EH (cell line): ENCODE measurements at places on chromosomes 7 and 10.

DNA sequence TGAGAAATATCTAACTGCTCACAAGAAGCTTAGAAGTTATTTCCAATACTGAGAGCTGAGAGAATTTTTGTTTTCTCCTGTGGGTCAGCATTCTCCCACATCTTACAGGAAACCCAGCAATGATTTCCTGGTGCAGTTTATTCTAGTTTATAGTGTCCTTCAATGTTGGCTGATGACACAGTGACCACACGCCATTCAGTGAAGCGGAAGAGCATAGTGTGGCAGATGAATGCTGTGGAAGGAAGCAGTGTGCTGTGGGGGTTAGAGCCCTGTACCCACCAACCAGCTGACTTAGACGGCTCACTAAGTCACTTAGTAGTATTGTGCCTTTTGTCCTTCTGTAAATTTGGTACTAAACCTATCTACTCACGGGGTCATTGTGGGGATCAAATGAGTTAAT, 1.4 kb upstream of the TMEM26 start:
- DNase-seq, result no peak

GRCh38 chr10:55966101-55966500, 395.0 kb downstream of the ZWINT start:
- no peak for DNase-seq

DNA sequence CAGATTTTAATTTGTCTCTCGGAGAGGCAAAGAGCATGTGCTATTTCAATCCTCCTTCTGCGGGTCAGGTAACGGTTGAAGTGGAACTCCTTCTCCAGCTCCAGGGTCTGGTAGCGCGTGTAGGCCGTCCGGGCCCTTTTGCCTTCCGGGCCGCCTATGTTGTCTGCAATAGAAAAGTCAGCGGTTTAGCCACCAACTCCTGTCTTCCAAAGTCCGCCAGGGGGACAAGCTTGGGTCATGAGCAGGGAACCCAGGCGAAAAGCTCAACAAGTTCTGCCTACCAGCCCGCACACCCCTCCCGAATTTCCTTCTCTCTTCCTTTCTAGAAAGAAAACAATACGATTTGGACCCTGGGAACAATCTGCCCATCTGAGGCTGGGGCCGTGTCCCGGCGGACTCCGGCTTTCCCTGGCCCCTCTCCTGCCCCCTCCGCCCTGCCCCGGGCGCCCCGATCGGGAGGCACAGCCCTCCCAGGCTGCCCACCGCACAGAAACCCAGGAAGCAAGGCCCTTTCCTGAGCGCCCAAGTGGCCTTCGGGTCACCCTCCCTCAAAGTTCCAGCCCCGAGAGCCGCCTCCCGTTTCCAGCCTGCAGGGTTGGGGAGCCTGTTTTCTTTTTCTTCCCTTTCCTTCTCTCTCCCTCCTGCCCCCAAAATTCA, 1.4 kb downstream of the HOXA5 start:
- DNase-seq, result no peak

GRCh38 chr10:96752375-96752774, 32.1 kb upstream of the PIK3AP1 start:
- peak; percentile 8 for DNase-seq

DNA sequence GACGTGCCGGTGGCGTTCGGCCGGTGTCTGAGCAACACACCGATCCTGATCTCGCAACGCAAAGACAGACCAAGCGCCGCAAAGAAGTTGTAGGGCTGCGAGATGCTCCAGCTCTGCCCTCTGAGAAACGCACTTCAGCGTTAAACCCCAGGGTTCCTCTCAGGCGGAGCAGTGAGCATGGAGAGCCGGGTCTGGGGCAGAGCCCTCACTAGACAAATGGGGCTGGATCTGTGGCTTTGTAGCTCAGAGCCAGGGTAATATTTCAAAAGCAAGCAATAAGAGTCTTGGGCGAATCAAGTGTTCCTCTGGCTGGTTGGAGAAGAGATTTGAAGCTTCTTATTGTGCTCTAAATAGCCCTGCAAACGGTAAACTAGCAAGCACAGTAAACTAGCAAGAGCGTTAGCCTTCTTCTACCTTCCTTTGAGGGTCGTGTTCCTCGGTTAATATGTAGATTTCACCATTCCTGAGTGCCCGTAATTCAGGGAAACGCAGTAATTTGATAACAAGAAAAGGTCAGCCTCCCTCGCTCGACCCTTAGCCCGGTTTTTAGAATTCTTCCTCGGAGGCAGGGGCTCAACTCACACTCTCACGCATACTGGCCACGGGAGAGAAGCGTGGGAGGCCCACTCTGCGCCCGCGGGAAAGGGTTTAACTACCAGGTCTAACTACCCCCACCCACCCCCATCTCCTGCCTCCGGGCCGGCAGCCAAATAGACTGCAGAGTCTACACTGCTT, 6.7 kb downstream of the SKAP2 start:
- DNase-seq, result no peak

DNA sequence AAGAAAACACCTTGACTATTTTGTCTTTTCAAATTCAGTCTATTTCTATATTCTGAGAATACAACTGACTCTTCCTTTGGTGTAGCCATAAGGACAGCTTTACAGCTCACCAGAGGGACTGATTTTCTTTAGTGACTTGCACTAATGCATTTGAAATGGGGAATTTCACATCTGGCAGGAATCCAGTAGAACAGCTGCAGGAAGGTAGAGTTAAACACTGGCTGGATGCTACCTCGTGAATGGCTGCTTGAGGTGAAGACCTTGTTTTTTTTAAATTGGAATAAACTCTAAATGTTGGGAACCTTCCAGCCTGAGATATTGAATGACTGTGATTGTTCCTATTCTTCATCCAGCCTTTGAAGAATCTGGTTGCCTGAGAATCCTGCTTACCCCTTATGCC, 139.5 kb upstream of the STK17A start:
- no peak for DNase-seq

DNA sequence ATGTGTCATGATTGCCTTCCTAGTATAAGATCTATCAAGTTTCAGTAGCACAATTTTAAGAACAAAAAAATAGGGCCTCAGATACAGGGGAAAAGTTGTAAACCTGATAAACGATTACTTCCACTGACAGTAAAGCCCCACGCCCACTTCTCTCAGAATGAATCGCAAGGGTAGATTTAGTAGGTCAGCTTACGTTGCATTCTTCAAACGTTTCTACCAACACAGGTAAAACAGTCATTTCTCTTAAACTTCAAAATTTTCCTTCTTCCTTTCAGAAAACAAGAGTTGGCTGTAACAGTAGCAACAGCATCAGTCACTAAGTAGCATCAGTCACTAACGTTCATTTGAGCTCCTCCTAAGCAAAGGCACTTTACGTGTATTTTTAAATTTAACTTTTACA, 221.5 kb downstream of the ADAM12 start:
- no peak for DNase-seq

GRCh38 chr10:127523476-127523875, 25.6 kb upstream of the NPS start:
- DNase-seq, result no peak

DNA sequence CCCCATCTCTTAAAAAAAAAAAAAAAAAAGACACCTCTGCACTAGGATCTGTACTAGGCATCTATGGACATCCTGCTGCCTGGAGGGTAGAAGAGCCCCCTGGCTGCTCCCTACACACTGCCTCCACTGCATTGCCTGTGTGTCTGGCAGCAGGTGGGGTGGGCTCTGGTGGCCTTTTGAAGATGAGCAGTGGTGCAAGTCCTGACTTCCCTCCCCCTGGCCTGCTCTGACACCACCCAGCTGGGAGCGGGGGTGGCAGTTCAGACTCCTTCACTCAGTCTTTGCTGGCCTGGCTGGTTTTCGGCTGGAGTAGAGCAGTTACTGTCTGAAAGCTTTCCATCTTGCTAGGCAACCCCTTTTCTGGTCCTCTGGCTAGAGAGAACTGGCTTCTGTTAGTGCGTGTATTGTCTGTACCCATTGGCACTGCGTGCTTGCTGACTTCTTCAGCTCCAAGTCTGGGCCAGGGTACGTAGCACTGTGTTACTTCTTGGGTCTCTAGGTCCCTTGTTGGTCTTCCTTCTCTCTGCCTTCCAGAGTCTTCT, 17.6 kb downstream of the C10orf62 start:
- no peak for DNase-seq

GRCh38 chr7:127901895-127902703, 129.1 kb downstream of the LRRC4 start:
- DNase-seq, result no peak

GRCh38 chr10:11169976-11170375, 152.3 kb downstream of the CELF2 start:
- DNase-seq, result no peak

- DNase-seq, result no peak
Observed at GRCh38 chr10:128422999-128423398, 296.8 kb upstream of the MKI67 start.

GRCh38 chr10:109647627-109648026, 275.7 kb downstream of the XPNPEP1 start:
- no peak for DNase-seq

GRCh38 chr7:100604028-100604975, 2.1 kb downstream of the PCOLCE start:
- peak; percentile 83 for DNase-seq

- DNase-seq, result peak; percentile 19
Observed at GRCh38 chr10:132336919-132337407, 5.0 kb downstream of the LRRC27 start.

DNA sequence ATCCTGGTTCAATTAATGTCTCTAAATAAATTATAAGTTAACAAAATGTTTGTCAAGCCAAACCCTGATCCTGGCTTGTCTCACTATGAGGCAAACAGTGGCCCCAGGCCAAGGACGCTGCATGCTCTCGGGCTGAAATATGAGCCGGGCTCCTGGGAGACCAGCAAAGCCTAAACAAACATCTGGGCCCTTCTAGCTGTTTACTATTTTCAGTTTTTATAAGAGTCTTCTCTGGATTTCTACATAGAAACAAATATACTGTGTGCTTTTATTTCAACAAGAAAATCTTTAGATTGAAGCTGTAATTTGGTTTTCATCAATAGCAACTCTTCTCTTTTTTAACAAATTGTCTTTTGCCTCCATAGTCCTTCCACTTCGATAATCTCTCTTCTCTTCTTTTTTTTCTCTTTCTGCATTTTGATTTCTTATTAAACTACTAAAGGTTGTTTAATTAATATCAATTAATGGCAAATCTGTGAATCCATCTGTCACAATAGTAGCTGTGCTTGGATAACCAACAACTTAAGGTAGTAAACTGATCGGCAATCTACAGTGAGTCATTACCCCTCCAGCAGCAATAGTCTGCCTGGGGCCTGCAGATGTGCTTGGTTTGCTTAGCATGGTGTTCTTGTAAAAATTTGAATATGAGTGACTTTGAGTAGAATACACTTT, 83.3 kb upstream of the DNAJC1 start:
- peak; percentile 49 for DNase-seq

GRCh38 chr7:30178748-30179436, 44.1 kb downstream of the MTURN start:
- no peak for DNase-seq

- DNase-seq, result peak; percentile 15
Observed at GRCh38 chr7:7522421-7522820, 13.3 kb downstream of the COL28A1 start.

- DNase-seq, result peak; percentile 21
Observed at GRCh38 chr10:17290226-17290625, 62.2 kb downstream of the VIM start.

DNA sequence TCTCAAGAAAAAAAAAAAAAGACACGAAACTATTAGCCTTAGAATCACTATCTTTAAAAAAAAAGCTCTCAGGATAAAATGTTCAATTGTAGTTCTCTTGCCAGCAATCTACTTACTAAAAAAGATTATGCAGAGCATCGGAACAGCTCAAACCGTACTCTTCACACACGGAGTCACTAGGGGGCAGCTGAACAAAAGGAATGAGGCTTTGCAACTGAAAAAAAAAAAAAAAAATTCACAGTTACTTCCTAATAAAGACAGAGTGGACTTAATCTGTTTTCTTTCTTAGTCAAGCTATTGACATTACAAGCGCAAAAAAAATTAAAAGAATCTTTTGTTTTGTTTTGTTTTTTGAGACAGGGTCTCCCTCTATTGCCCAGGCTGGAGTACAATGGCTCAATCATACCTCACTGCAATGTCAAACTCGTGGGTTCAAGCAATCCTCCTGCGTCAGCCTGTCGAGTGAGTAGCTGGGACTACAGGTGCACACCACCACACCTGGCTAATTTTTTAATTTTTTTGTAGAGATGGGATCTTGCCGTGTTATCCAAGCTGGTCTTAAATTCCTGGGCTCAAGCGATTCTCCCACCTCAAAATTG, 11.5 kb downstream of the PMS2 start:
- peak; percentile 74 for DNase-seq

DNA sequence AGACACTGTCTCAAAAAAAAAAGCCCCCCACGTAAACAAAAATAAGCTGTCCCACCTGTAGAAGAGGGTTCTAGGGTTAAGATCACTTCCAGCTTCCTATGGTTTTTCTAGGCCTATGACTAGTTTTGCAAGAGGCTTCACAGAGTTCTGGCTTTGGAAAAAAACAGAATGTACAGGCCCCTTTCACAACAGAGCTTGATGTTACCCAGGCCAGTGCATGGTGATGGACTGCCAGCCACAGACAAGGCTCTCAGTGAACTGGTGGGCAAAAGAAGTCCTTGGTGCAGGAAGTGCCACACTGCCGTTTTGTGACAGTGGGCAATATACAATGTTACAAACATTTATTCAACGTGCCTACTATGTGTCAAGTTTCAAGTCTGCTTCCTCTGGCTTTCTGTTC, 18.3 kb upstream of the EFCAB10 start:
- DNase-seq, result no peak

- no peak for DNase-seq
Observed at GRCh38 chr7:5437987-5438386, 14.4 kb upstream of the TNRC18 start.

GRCh38 chr10:108862676-108863350, 1060.5 kb downstream of the XPNPEP1 start:
- DNase-seq, result peak; percentile 24

DNA sequence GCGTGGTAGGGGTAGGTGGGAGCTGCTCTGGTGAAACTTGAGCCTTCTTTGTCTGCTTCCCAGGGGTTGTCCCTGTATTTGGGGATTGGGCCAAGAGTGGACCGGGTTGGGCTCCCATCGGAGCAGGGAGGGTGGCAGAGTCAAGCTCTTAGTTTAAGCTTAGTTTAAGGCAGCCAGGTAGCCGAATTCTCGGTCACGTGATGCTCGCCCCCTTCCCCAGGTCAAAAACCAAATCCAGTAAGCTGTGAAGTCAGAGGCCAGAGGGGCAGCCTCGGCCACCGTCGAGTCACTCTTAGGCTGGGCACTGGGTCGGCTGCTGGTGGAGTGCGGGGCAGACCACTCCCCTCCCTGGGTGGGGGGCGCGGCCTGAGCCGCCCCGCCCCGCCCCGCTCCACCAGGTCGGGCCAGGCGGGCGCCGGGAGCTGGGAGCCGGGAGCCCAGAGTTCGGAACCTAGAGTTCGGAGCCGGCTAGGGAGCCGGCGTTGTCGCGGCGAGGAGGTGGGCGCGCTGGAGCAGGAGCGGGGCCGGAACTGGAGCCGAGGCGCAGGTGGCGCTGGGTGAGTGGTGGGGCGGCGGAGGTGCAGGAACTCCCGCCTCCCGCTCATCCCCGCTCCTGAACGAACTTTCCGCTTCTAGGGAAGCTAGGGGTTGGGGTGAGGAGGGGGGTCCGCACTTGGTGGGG, 2.8 kb upstream of the LZTS2 start:
- DNase-seq, result peak; percentile 23

- peak; percentile 76 for DNase-seq
Observed at GRCh38 chr7:133315332-133316040, 62.6 kb downstream of the EXOC4 start.

- DNase-seq, result no peak
Observed at GRCh38 chr7:4103352-4104091, 578.6 kb upstream of the FOXK1 start.

GRCh38 chr7:105677817-105678573, 96.7 kb upstream of the EFCAB10 start:
- no peak for DNase-seq
